ENCODE measurements at places on chromosomes 12 and 14.

DNA sequence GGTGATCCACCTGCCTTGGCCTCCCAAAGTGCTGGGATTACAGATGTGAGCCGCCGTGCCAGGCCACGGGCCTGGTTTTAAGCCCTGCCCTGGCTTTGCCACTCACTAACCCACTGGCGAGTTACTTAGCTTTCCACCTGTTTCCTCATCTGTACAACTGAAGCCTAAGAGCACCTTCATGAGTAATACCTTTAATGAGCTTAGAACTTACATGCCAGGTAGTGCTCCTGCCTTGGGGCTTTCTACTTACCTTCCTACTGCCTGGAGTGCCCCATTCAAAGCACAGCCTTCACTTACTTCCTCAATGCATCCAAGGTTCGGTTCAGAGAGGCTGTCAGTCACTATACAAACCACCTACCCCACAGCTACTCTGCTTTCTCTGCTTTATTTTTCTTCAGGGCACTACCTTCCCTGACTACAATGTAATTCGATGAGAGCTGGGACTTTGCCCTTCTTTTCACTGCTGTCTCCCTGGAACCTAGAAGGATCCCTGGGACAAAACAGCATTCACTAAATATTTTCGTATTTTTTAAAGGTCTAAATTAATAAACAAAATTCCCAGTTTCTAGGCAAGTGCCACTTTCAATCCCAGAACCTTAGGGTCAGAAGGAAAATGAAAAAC lies 13.8 kb downstream of the ZCCHC8 start:
- DNase-seq: no peak

DNA sequence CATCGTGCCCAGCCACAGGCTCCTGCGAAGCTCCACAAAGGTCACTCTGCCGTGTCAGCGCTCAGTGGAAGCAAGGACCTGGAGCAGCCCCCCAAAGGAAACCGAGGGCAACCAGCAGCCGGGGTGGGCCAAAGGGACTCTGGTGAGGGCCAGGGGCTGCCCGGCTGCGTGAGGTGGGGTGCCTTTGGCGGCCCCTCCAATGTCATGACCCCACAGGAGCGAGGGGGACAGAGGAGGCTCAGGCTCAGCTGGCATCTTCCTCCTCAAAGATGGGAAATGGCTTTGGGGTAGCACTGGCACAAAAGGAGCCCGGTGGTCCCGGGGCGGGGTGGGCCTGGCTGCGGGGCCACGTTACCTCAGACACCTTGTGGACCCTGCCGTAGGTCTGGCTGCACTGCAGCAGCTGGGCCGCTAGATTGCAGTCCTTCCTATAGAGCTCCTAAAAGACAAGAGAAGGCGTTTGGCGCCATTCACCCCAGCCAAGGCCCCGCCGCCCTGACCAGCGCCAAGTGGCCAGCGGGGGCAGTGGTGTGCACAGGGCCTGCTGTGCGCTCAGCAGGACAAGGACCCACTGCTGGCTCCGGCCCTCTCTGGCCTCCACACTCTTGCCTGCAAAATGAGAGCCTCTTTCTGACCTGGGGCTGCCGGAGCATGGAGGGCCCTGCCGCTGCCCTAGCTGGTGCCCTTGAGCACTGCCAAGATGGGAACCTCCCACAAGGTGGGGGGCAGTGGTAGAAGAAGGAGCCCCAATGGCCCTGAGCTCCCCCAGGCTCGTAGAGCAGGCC lies 46.9 kb downstream of the BEGAIN start:
- no peak for DNase-seq

DNA sequence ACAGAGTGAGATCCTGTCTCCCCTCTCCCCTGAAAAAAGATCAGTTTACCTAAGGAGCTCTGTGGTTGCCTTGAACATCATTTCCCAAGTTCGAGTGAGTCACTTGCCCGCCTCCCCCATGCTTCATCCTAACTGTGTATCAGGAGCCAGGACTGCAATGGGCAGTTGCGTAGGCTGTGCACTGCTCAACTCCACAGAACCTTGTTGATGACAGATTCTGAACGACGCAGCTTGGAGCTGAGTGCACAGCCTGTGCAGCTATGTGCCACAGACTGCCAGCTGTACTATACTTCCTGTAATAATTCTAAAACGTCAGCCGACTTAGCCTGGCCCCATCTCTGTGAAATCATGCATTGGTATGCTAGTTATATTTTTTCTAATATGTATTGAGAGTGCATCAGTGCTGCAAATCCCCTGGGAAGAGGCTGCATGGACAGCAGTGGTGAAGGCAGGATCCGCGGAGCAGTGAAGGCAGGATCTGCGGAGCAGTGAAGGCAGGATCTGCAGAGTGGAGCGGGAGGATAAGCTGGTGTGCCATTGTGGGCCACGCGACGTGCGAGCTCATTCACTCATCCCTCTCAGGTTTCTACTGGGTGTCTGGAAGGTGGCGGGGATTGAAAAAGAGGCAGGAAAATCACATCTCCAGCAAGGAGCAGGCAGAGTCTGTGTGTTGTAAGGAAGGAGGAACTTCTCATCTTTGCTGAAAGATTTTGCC lies 80.8 kb downstream of the GALNT9 start:
- DNase-seq: no peak

GRCh38 chr12:104519190-104520019 lies 62.7 kb downstream of the CHST11 start:
- DNase-seq: peak; percentile 74

GRCh38 chr12:130709971-130710732 lies 5.9 kb downstream of the RIMBP2 start:
- DNase-seq: no peak

GRCh38 chr14:26896447-26896846 lies 298.6 kb upstream of the NOVA1 start:
- DNase-seq: no peak

GRCh38 chr12:45966486-45966885 lies 23.9 kb downstream of the SCAF11 start:
- no peak for DNase-seq

DNA sequence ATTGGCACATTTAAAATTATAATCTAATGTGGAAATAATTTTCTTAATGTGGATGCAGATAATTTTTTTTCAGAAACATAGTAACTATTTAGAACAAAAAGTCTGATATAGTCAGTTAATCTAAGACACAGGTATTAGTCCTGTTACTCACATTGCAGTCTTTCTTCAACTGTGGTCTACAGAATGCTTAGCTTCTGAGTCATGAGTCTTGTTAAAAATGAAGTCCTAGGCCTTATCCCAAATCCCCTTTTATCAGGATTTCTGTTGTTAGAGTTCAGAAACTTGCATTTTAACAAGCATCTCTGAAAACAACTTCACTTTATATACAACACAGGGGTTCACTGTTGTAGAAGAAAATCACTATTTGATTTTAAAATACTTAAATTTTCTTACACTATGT lies 112.2 kb downstream of the SLC16A7 start:
- no peak for DNase-seq

DNA sequence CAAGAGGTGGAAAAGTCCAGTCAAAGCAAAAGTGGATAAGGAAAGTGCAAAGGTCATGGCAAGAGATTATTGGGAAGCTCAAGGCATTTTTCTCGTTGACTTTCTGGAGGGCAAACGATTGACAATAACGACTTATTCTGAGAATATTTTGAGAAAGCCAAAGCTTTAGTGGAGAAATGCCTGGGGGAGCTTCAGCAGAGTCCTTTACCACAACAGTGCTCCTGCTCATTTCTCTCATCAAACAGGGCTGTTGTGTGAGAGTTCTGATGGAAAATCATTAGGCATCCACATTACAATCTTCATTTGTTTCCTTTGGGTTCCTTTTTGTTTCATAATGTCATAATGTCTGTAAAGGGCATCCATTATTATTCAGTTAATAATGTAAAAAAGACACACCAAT lies 26.9 kb downstream of the PRB3 start:
- no peak for DNase-seq

DNA sequence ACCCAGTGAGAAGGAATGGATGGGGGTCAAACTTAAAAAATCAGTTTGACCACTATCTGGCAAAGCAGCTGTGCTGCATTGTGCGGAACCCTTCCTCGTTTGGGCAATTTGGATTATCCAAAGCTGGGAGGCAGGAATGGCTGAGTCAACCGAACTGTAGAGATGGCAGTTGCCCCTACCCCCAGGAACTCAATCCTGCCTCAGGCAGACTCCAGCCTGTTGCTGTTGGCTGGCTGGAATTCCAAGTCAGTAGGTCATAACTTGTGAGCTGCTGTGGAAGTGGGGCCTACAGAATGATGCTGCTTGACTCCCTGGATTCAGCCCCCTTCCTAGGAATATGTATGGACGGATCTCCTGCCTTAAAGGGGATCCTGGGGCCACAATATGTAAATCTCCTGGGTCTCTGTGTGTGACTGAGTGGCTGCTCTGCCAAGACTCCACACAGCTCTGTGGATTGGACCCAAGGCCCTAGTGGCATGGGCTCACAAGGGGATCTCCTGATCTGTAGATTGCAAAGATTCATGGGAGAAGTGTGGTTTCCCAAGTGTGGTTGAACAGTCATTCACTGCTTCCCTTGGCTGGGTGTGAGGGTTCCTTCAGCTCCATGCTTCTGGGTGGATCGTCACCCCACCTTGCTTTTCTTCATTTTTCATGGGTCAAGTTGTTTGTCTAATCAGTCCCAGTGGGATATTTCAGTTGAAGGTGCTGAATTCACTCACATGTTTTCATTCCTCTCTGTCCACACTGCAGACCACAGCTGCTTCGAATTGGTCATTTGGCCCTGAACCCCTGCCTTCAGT lies 19.2 kb downstream of the LUM start:
- no peak for DNase-seq

- no peak for DNase-seq
Observed at GRCh38 chr12:121925358-121925695, 6.9 kb downstream of the CFAP251 start.

DNA sequence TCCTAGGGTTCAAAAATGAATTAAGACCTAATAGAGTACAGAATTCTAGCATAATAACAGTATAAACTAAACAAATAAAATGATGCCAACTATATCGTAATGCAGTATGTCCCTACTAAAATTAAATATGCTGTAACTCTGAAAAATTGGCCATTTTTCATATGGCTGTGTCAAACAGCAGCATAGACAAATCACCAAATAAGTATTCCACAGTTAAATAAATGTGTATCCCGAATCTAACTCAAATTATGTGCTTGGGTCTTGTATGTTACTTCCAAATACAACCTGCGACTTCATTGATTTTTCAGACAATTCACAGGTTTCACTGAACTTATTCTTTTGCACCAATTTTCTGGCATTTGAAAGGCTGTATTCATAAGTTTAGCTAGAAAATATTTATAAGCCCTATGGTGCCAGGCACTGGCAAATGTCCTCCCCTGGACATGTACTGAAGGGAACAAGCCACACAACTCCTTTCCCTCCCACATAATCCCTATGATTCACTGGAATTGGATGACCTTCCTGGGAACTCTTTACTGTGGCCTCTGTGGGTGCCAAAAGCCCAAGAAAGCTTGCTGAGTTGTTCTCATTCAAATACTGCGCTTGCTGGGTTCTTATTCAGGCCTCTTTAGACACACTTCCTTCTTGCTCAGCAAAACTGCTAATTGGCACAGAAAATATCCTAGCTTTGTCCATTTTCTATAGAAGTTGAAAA lies 108.8 kb downstream of the KITLG start:
- DNase-seq: no peak

GRCh38 chr12:103573185-103573584 lies 13.9 kb upstream of the STAB2 start:
- no peak for DNase-seq

GRCh38 chr14:92942576-92942975 lies 19.6 kb downstream of the CHGA start:
- no peak for DNase-seq

GRCh38 chr14:94373708-94374107 lies 14.7 kb downstream of the SERPINA1 start:
- no peak for DNase-seq

DNA sequence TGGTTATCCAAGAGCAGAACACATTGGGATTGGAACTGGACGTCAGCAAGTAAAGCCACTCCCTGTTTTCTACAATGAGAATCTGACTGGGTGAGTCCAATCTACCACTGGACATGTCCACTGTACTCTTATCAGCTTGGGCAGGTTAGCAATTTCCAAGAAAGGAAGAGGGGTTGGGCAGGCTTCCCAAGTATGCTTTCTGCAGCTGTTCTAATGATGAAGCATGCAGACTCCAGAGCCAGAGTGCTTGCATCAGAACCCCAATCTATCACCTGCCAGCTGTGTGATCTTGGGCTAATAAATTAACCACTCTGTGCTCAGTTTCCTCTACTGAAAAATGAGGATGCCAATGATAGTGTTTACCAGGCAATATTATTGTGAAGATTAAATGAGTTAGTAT lies 92.0 kb downstream of the EMP1 start:
- DNase-seq: no peak

- no peak for DNase-seq
Observed at GRCh38 chr14:84826294-84826693, 703.6 kb upstream of the FLRT2 start.

GRCh38 chr12:30862486-30862885 lies 64.1 kb upstream of the TSPAN11 start:
- DNase-seq: no peak

- DNase-seq: no peak
Observed at GRCh38 chr12:117165342-117165741, 24.9 kb downstream of the FBXO21 start.

- DNase-seq: no peak
Observed at GRCh38 chr14:94650806-94651805, 38.9 kb downstream of the SERPINA3 start.

GRCh38 chr12:113755098-113755497 lies 211.0 kb downstream of the RBM19 start:
- DNase-seq: no peak

DNA sequence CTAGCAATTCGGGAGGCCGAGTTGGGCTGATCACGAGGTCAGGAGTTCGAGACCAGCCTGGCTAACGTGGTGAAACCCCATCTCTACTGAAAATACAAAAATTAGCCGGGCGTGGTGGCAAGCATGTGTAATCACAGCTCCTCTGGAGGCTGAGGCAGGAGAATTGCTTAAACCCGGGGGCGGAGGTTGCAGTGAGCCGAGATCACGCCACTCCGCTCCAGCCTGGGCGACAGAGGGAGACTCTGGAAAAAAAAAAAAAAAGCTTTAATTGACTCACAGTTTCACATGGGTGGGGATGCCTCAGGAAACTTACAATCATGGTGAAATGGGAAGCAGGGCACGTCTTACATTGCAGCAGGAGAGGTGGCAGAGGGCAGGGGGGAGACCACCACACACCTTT lies 30.6 kb upstream of the SLC2A3 start:
- DNase-seq: no peak

GRCh38 chr12:34599530-34600513 lies 577.5 kb downstream of the ALG10 start:
- no peak for DNase-seq

- DNase-seq: no peak
Observed at GRCh38 chr14:96623676-96624484, 121.7 kb downstream of the PAPOLA start.

- DNase-seq: no peak
Observed at GRCh38 chr12:44655846-44656245, 220.3 kb downstream of the NELL2 start.

DNA sequence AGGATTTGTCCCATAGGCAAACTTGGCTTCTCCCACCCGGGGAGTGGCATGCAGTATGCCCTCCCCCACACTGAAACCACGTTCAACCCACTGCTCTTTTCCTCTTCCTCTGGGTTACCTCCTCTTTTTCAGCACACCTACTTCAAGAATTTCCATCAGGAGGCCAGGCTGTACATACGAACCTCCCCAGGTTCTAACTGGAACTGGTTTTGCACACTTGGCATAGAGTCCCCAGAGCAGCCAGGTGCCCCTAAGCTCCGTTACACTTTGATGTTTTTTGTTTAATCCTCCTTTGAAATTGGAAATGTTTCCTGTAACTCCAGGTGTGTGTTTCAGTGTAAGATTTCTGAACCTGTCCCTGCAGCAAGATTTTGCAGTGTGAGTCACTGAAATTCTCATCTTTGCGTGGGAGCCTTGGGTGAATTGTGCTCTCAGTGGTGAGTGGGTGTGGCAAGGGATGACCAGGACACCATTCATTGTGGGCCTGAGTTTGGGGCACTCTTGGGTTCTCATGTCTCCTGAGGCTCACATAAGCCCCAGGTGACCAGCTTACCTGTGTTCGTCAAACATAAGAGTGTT lies 18.2 kb downstream of the CD9 start:
- DNase-seq: no peak

Measured in CD4-positive, alpha-beta memory T cell (primary cell).